ENCODE measurements at places on chromosomes 11 and 22. TPM values are rescaled to one million over a fixed set of nuclear protein-coding genes. Genes with fewer than 3 reads are reported as not detected.

- H3K27me3 ChIP-seq: peaks cover 25% of the 10 kb centered on the region
- no peak overlapping the region for H3K27ac ChIP-seq
- no peaks in the 10 kb centered on the region for H3K36me3 ChIP-seq
- no peak for DNase-seq
- no peaks in the 10 kb centered on the region for H3K4me1 ChIP-seq
- H3K4me3 ChIP-seq: no peak overlapping the region
These were observed 347.0 kb downstream of the MIAT start for GRCh38 chr22:27004434-27004833.

GRCh38 chr11:101215069-101215468 lies 85.5 kb upstream of the PGR start:
- no peak for DNase-seq
- no peaks in the 10 kb centered on the region for H3K27me3 ChIP-seq
- no peaks in the 10 kb centered on the region for H3K36me3 ChIP-seq
- no peak overlapping the region for H3K4me3 ChIP-seq
- no peaks in the 10 kb centered on the region for H3K4me1 ChIP-seq
- H3K27ac ChIP-seq: no peak overlapping the region

DNA sequence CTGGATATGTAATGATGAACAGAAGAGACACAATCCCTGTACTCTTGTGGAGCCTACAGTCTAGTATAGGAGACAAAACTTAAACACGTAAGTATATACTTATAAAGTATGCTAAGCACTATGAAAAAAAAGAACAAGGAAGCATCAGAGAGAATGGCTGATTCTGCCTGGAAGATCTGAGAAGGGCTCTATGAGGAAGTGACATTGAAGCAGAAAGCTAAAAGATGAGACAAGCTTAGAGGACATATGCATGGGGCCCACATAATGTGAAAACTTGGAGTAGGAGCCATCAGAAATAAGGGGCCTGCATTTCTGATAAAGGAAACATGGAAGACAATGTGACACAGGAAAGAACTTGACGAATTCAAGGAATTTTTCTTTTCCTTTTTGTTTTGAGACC lies 16.6 kb downstream of the SAA1 start:
- H3K27ac ChIP-seq: no peak overlapping the region
- no peak overlapping the region for H3K4me3 ChIP-seq
- peaks cover 6% of the 10 kb centered on the region for H3K4me1 ChIP-seq

DNA sequence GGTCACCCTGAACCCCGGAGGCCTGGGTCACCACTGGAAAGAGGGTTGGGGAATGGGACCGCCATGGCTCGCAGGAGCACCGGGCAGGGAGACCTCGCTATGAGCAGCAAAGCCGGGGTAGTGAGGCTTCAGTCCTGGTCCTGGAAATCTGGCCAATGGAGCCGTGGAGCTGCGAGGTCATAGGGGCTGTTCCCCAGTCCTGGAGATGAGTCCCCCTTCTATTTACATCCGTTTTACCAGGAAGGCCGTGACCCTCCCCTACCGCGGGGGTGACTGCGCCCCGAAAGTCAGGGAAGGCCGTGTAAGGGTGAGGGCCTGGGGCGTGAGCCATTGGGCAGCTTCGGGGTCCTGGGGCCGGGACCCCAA lies 449 bp downstream of the PIDD1 start:
- H3K36me3 ChIP-seq: peaks cover 28% of the 10 kb centered on the region
- peak overlapping the region; percentile 93 for H3K27ac ChIP-seq
- H3K4me3 ChIP-seq: peak overlapping the region; percentile 79
- DNase-seq: no peak
- H3K4me1 ChIP-seq: peaks cover 34% of the 10 kb centered on the region
- H3K27me3 ChIP-seq: no peaks in the 10 kb centered on the region

DNA sequence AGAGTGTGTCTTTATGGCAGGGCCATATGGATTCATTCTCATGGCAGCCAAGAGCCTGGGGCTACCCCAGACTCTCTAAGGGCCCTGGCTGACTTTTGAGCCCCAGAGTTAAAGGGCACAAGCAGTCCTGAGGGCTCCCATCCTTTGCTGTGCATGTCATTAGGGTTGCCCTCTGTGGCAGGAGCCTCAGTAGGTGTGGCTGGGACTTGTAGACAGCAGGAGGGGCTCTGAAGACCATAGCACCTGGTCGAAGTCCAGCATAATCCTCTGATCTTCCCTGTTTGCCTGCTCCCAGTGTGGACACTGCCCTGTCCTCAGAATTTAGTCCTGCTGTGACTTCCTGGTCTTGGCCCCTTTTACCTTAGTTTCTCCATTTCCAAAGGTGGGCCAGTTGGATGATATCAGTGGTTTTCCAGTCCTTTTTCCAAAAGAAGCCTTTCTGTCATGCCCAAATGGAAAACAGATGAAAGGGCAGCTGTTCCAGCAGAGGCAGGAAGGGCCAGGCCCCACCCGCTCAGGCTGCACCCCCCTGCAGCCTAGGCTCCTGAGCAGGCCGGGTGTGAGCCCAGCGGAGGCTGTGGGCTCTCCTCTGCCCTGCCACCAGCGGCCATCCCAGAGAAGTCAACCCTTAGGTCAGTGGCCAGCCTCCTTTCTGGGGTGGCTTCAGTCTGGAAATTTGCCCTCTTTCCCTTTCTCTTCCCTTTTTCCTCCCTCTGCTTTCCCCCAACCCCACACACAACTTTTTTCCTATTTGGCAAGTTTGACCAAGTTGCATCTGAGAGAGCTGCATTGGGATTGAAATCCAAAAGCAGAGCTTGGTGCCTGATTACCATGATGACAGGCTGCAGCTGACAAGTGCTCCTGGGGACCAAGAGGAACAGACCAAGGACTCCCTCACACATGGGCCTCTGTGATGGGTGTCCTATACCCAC lies 32.8 kb upstream of the SUSD2 start:
- no peaks in the 10 kb centered on the region for H3K36me3 ChIP-seq
- H3K4me3 ChIP-seq: no peak overlapping the region
- no peaks in the 10 kb centered on the region for H3K27me3 ChIP-seq
- no peak for DNase-seq
- H3K27ac ChIP-seq: peak overlapping the region; percentile 76

Gene C11orf91
- total RNA-seq: not detected

Gene HIPK3
- total RNA-seq: 138 TPM

Gene MYOD1
- total RNA-seq: not detected

Gene DCDC1
- total RNA-seq: 4.1 TPM

Gene MRGPRX3
- not detected for total RNA-seq

Gene AASDHPPT
- total RNA-seq: 27.6 TPM

Data from lower lobe of right lung (tissue), 2 donors.